ENCODE measurements at places on chromosomes 5 and 9. TPM values are rescaled to one million over a fixed set of nuclear protein-coding genes. Genes with fewer than 3 reads are reported as not detected.

DNA sequence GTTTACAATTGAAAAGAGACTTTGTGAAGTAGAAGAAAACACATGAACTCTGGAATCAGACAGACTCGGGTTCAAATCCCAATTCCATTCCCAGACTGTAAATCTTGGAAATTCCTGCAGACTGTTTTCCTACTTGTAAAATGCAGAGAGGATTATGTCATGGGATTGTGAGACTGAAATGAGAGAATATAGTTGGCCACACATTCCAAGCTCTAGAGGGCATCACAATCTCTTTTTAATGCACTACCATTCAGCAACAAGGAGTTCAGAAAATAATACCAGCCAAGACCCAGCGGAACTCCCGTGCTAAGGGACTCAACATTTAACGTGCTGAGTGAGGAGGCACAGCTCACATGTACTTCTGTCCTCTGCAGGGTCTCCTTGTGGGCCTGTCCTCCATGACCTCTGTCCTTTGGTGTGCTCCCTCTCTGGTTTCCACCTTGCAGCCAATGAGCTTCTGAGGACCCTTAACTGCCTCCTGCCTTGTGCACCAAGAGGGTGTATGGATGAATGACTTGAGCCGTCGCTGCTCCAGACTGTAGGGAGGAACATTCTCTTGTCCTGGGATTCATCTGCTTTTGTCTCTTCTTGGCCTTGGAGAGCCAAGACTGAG lies 263.5 kb downstream of the NTRK2 start:
- peak; percentile 55 for DNase-seq

GRCh38 chr9:73014011-73014410 lies 61.2 kb upstream of the ALDH1A1 start:
- no peak for DNase-seq

DNA sequence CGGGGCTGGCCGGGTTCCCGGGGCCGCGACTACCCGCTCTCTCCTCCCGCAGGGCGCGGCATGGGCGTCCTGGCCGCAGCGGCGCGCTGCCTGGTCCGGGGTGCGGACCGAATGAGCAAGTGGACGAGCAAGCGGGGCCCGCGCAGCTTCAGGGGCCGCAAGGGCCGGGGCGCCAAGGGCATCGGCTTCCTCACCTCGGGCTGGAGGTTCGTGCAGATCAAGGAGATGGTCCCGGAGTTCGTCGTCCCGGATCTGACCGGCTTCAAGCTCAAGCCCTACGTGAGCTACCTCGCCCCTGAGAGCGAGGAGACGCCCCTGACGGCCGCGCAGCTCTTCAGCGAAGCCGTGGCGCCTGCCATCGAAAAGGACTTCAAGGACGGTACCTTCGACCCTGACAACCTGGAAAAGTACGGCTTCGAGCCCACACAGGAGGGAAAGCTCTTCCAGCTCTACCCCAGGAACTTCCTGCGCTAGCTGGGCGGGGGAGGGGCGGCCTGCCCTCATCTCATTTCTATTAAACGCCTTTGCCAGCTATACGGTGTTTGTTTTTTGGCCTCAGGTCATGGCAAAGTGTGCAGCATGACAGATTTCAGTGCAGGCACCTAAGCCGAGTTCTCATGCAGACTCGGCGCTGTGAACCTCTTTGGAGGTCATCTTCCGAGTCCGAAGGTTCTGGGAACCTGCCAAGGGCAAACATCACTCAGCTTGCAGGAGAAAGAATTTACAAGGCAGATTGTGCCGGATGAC lies 516 bp downstream of the MRPL41 start:
- peak; percentile 10 for DNase-seq

DNA sequence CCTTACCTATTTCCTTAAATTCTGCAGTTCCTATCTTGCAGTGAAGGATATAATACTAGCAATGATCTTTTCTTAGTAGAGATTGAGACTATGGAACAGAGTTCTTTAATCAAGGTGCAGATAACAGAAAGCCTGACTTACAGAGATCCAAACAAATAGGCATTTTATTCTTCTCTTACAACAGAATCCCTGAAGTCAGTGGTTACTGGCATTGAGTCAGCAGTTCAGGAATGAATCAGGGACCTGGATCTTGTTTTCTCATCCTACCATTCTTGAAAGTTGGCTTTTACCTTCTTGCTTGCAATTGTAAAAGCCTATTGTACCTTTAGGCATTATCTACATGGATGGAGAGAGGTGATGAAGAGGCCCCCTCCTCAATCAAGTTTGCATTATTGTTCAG lies 47.5 kb upstream of the TLE4 start:
- DNase-seq, result peak; percentile 59

DNA sequence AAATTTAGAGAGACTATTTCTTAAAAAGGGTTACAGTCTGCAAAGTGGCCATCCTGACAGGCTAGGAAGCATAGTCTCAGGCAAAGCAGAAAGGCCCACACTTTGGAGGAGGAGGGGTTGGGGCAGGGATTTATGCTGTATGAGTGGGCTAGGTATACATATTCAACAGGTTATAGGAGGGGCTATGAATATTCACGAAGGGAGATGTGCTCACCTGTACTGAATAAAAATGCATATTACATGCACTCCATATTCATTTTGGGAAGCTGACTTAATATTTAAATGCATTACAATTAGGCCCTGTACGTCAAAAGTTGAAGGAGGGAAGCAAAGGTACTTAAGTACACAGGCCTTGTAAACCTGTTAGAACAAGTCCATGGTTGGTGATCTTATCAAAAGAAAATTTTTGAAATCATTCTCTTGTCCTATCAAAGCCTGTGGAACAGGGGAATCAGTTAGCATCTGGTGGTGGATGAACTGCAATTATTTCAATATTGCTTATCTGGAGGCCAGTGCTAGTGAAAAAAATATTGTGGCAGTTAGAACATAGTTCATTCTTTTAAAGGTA lies 1.6 kb downstream of the CENPP start:
- peak; percentile 81 for DNase-seq

DNA sequence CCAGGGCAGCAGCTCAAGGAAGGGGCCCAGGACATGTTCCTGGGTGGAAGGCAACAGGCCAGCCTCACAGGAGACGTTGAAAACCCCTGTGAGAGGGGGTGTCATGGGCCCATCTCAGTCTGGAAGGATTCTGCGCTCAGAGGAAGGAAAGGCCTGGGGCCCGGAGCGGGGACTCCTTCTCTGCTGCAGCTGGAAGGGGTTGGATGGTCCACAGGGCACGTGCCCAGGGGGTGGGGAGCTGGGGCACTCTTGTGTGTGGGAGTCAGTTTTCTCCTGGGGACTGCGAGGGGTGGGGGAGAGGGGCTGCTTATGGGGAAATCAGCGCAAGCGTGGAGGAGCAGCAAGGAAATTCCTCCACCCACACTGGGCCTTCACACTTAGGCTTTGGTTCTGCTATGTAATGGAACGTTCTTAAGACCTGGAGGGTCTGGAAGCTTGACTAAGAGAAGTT lies 2.9 kb upstream of the LPCAT1 start:
- DNase-seq, result no peak

DNA sequence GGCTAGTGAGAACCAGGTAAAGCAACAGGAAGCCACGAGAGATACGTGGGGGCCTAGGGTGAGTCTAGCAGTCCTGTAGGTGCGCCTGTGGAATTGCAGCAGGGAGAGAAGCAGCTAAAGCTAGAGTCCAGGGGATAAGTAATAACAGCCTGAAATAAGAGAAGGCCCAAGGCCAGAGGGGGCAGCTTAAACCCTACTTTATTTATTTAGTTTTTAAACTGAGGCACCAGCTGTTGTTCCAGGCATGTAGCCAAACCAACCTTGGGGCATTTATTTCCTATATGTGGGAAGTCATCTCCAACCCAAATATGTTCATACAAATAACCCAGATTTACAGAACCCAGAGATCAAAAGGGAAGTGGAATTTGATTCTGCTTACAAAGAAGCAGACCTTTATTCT lies 93.5 kb downstream of the GLDC start:
- DNase-seq, result peak; percentile 21

DNA sequence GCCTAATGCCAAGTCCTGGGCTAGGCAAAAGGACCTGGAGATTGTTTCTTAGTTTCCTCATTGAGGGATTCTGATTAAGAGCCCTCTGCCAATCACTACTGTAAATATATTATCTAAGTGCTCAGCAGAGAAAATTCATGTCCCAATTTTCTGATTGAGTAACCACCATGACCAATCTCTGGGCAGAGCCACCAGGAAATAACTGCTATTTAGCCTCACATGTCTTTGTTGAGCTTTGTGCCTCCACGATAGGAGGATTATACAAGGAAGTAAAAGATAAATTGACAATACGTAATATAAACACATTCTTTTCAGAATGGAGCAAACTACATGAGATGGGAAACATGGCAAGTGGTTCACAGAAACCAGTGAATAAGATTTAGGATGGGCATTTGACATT lies 396.1 kb upstream of the PAPPA start:
- DNase-seq, result peak; percentile 36

DNA sequence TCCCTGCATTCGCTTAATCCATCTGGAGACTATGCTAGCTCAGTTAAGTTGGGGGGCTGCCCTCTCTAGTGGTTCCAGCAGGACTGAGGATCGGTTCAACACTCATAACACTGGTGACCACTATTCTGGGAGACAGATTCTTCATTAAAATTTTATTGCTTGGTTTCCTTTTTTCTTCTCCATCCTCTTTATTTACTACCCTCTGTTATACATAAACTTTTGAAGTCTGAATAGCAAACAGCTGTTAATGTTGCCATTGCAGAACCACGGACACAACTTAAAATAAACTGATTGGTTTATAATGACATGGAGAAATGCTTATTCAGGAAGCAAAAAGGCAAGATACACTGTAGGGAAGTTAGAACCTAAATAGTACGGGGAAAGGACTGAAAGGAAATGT lies 22.1 kb downstream of the IQGAP2 start:
- DNase-seq, result no peak

DNA sequence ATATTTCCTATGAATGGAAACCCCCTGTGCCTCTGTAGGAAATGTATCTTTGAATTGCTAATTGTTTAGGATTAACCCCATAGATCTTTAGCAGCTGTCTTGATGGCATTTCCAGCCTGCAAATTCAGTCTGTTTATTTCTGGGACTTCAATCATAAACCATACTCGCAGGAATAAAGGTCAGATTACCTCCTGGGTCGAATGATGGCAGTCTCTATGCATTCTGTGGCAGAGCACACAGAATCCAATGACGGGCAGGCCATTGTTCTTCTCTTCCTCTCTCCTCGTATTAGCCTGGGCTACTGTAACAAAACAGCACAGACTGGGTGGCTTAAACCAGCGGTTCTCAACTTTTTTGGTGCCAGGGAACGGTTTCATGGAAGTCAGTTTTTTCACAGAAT lies 199.9 kb downstream of the PCSK5 start:
- DNase-seq, result no peak

- peak; percentile 23 for DNase-seq
Observed at GRCh38 chr9:89593727-89594427, 10.9 kb upstream of the GADD45G start.

DNA sequence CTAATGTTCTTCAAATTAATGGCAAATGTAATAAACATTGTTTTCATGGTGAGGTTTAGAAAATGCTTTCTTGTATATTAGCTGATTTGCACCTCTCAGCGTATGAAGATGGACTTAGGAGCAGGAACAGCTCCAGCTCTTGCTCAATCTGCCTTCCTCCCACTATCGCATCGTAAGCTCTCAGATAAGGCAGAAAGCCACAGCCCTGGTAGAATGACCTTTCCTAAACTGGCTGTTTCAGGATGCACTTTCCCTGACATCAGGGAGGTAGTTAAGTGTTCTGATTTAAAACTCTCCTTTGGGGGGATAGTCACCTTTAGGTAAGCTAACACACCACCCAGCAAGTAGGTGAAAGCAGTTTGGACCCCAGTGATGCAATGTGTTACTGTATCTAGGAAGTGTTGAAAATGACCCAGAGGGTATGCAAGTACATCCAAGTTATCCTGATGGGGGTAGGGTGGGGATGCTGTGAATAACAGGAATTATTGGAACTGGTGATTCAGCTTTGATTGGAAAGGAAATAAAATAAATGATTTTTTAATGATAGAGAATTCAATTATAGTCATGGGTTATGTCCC lies 72.3 kb downstream of the LMNB1 start:
- DNase-seq, result no peak

DNA sequence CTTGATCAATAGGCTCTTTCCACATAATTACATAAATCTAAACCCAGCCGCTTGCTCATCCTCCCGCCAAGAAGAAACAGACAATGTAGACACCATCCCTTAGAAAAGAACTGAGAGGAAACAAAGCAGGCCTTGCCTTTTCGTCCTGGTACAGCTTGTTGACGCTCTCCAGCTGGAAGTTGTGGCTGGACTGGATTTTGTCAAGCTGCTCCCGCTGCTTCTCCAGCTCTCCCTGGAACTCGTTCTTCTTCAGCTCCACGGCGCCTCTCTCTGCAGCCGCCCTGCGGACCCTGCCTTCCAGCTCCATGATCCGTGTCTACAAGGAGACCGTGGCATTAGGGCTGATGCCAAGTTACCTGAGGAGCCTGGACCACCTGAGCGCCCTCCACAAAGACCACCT lies 22.1 kb downstream of the GOLM1 start:
- DNase-seq, result no peak

DNA sequence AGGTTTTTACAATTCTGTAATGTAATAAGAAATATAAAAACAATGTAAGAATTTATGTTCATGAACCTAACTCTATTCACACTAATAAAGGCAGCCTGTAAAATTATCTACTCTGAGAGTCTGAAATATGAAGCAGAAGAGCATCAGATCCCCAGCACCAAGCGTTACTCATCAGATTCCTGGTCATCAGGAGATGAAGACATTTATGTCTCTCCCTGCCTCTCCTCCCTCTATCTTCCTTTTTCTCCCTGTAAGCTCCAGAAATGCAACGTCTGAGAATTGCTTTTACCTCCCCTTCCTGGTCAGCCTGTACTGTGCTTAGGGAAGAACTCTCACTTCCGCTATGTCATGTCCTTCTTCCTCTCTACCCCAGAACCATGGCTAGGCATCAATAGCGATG lies 114.4 kb upstream of the SLIT3 start:
- no peak for DNase-seq

- peak; percentile 10 for DNase-seq
Observed at GRCh38 chr9:127854184-127854806, at the start of gene ENG. Gene ENG (minus strand): TSS chr9:127854658. CDS start chr9:127854355, 303 bp downstream.

GRCh38 chr9:106731910-106732309 lies 131.1 kb upstream of the ZNF462 start:
- DNase-seq, result no peak

Gene N4BP3
- 4.5 TPM for total RNA-seq

Gene PCDHA6
- not detected for total RNA-seq

Gene SPATA6L
- 2.6 TPM for total RNA-seq

Gene RNF208
- total RNA-seq, result not detected

Data from bronchial epithelial cell (primary cell).